ENCODE measurements at places on chromosomes 12 and 14.
A peak's percentile ranks its signal among the peaks of the same experiment; 100 is the strongest.

GRCh38 chr14:32005628-32006027, 71.5 kb upstream of the ARHGAP5 start:
- DNase-seq = no peak

GRCh38 chr14:75514673-75515628, 7.3 kb upstream of the BATF start:
- DNase-seq = no peak

DNA sequence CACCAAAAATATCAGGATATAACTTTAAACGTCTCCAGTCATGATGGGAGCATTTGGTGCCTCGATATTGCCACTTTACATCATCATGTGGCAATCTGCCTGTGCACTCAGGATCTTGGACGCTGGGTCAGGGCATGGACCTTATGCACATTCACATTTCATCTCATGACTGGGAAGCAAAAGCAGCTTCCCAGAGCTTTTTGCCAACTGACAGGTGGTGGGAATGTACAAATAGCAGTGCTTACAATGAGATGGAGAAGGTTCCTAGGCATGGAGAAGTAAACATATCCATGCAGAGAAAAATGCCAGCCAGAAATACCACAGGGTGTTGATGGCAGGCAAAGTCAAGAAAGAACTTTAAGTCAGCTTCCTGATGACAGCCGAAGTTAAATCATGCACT, 30.3 kb downstream of the EFCAB11 start:
- DNase-seq = no peak

- no peak for DNase-seq
Measured at GRCh38 chr14:96938946-96939345, 141.8 kb downstream of the VRK1 start.

DNA sequence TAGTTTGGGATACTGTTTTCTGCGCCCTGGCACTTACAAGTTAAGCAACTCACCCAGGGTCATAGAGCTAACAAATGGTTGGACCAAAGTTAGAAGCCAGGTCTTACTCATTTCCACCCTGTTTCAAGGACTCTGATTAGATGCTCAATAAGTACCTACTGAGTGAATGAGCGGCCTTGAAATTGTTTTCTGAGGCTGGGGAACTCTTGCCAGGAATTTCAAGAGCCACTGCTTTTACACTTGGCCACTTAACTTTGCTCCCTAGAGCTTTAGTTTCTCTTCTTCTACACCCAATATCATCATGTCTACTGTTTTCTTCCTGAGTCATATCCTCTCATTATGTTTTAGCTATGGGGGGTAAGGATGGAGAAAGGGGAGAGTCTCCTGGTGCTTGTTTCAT, 431.6 kb downstream of the ZFP36L1 start:
- no peak for DNase-seq

GRCh38 chr12:6735448-6736191, 11.8 kb downstream of the COPS7A start:
- DNase-seq = no peak

GRCh38 chr12:65630555-65630954, 193.7 kb upstream of the HMGA2 start:
- no peak for DNase-seq

DNA sequence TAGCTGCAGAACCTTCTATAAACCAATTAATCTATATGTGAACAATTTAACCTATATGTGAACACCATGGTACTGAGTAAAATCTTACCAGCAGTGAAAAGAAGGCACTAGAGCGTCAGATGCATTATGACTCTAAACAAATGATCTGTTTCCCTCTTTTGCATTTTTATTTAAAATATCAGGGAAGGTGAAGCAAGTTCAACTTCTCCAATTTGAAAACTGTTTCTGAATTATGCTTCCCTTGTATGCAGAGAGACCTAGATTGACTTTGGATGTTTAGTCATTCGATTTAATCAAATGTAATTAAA, 80.9 kb downstream of the DAD1 start:
- DNase-seq = no peak

- no peak for DNase-seq
Measured at GRCh38 chr12:3559601-3560294, 68.7 kb downstream of the PRMT8 start.

- no peak for DNase-seq
Measured at GRCh38 chr14:71333705-71334104, 426.4 kb downstream of the PCNX1 start.

- DNase-seq = no peak
Measured at GRCh38 chr12:54172168-54172567, 16.6 kb downstream of the SMUG1 start.

GRCh38 chr12:113302886-113303640, 31.8 kb downstream of the SLC8B1 start:
- no peak for DNase-seq

GRCh38 chr14:90774316-90774715, 41.9 kb downstream of the TTC7B start:
- no peak for DNase-seq

DNA sequence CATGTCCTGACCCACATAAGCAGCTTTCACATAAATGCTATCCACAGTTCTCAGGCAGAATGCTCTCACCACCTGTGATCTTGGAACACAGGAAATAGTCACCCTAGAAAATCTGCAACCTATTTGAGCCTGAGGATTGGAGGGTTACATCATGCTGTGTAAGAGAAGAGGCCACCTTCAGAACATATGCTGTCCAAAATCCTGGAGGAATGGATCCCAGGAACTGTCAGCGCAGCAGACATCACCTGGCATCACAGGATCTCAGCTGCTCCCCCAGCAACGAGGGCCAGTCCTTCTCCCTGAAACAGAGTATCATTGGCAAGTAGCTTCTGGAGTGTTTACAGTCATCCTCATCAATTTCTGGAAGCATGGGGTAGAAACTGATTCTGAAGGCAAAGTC, 63.2 kb upstream of the LTA4H start:
- DNase-seq = no peak

DNA sequence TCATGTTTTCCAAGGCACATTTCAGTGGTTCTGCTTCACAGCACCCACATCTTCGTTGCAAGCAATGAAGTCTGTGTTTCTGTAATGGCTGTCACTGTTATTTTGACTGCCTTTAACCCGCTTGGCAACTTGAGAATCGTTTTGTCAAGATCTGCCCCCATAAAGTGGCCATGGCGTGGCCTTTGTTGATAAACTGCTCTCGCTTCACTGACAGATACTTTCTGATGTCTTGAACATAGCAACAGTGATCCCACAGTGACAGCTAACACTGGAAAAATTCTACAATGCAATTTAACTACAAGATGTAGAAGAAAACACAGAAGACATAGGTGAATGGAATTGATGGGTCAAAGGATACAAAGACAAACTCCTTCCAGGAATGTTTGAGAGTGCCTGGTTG, 184.2 kb downstream of the KLHL28 start:
- no peak for DNase-seq

- no peak for DNase-seq
Measured at GRCh38 chr12:130992448-130992847, 38.7 kb downstream of the ADGRD1 start.

DNA sequence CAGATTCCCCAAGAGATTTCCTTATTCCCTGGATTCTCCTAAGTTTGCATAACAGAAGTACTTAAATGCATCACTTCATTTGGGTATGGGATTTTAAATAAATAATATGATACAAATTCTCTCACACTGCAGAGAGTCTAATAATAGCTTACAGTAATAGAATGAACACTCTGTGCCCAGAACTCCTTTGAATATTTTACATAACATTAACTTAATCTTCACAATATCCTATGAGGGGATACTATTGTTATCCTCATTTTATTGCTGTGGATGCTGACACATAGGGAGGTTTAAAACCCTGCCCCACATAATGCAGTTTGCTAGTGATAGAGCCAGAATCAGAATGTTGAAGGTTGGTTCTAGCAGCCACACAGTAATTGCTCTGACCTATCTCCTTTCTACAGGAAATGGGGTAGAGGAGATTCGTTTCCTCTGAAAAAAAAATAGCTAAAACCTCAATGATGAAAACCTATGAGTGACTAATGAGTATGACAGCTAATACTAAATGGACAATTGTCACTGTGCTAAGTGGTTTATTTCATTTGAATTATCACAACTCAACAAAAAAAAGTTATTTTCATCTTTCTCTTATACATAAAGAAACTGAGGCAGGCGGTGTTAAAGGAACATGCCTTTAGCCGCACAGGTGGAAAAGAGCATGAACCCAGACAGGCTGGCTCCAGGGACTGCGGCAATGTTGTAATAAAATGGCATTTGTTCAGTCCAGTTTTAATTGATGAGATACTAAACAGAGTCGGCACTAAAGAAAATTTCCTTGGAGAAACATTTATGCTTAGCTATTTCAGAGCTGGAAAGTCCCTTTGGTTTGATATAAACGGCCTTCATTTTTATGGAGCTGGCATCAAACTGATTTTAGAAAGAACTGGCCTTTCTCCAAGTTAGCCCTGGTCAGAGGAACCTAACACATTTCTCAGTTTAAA, 880.9 kb downstream of the NRXN3 start:
- no peak for DNase-seq

- DNase-seq = peak; percentile 65
Measured at GRCh38 chr14:73758392-73759182, 44.4 kb upstream of the PNMA1 start.

- no peak for DNase-seq
Measured at GRCh38 chr12:106583242-106584103, 669 bp downstream of the RFX4 start.

DNA sequence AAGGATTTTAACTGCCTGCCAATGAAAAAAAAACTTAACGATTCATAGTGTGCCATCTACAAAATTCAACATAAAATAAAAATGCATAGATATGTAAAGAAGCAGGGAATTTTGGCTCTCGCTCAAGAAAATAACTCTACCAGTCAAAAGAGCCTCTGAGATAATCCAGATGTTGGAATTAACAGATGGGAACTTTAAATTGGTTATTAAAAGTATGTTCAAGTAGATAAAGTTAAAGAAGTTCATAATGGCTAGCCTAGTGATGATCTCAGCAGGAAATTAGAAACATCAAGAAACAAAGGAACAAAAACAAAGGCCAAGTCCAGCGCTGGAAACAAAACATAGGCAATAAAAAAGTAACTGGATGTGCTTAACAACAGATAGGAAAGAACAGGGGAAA, 23.1 kb downstream of the PIK3C2G start:
- DNase-seq = no peak

GRCh38 chr12:4160314-4161040, 113.1 kb upstream of the CCND2 start:
- DNase-seq = no peak

GRCh38 chr12:123761841-123762714, at the start of gene DNAH10:
DNAH10 (plus strand) TSS chr12:123762301; CDS start chr12:123762337, 36 bp downstream.
- DNase-seq = peak; percentile 38

DNA sequence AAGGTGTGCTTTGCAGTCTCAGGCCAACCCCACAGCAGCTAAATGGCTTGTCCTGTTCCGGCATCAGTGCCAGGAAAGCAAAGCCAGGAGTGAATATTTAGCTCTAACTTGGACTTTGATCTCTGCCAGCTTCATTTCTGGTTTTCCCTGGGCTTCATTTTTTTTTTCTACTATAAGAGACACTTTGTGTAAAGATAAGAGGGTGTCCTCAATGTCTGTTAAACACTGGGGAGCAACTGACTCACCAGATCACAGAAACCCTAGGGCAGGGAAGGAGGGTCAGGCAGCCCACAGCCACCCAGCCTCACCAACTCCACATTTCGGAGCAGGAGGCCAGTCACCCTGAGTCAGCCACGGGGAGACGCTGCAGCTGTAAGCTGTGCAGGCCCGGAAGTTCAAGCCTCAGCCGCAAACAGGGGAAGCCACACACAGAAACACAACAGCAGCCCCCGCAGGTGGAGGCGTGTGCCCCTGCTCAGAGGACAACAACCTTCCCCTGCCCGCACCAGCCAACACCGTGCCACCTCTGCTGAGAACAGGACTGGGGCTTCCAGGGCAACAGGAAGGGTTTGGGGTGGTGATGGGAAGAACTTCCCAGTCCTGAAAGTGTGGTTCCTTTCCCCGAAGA, 6.3 kb downstream of the TNFRSF1A start:
- peak; percentile 72 for DNase-seq

DNA sequence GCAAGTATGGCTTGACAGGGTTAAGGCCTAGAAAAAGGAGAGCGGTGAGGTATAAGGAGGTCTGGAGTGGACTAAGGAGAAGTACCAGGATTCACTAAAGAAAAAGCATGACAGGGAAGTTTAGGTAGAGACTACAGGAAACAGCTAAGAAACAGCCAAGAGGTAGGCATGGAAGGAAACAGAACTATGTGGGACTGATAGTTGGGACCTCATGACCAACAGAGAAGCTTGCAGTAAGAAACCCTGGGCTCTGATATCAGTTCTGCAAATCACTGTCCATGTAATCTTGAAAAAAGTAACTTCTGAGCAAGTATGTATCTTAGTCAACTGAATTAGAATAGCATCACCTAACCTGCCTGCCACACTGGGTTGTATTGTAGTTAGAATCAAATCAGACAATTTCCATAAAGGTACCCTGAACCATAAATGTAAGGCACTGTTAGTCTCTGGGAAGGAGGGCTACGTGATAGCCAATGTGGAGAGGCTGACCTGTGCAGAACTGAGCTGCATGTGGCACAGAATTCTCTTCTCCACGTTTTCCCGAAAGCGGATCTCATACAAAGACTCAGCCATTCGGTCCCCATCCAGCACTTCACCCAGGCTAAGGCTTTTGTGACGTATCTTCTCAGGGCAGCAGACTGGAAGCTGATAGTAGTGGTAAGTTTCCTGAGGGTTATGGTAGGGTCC, 912 bp downstream of the TM9SF1 start:
- no peak for DNase-seq

DNA sequence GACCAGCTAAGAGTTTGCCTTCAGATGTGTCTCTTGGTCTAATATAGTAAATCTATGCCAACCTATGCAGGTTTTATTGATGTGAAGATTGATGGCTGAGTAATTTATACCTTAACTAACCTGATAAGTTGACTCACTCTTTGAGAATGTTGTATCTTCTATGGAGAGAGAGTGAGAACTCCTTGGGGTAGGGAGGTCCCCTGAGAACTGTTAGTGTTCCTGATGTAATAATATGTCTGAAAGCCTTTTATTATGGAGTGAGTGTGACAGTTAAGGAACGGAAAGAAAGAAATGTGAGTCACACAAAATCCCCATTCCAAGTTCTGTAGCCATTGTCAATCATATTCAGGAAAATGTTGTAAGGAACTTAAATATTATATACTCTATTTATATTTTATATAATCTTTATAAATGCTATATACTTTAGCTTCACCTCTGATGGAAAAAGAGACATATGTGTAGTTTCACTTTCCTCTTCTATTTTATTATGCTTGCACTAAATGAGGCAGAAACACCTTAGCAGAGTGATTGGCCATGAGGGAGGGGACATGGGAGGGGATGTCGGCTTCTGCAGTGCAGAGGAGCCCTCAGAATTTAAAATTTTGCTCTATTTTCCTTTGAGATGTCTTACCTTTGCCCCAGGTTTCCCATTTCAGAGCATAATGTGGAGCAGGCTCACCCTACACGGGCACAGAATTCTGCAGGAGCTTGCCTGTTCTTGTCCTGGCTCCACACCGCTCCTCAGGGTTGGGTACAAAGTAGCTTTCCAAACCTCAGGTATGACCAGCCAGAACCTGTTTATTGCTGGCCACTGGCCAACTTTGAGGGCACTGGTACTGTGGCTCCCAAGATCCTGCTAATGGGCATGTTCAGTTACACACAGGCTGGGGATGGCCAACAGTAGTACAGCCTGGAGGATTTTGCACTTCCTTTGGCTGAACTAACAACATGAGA, 57.7 kb downstream of the ARF6 start:
- no peak for DNase-seq

- DNase-seq = no peak
Measured at GRCh38 chr14:32050878-32051277, 26.2 kb upstream of the ARHGAP5 start.

Measured in activated CD4-positive, alpha-beta T cell treated with anti-CD3 and anti-CD28 coated beads for 24 hours (primary cell).